ENCODE measurements at places on chromosomes 1 and 21.

- DNase-seq: no peak
These were observed 14.6 kb downstream of the AJAP1 start for GRCh38 chr1:4668743-4669700.

DNA sequence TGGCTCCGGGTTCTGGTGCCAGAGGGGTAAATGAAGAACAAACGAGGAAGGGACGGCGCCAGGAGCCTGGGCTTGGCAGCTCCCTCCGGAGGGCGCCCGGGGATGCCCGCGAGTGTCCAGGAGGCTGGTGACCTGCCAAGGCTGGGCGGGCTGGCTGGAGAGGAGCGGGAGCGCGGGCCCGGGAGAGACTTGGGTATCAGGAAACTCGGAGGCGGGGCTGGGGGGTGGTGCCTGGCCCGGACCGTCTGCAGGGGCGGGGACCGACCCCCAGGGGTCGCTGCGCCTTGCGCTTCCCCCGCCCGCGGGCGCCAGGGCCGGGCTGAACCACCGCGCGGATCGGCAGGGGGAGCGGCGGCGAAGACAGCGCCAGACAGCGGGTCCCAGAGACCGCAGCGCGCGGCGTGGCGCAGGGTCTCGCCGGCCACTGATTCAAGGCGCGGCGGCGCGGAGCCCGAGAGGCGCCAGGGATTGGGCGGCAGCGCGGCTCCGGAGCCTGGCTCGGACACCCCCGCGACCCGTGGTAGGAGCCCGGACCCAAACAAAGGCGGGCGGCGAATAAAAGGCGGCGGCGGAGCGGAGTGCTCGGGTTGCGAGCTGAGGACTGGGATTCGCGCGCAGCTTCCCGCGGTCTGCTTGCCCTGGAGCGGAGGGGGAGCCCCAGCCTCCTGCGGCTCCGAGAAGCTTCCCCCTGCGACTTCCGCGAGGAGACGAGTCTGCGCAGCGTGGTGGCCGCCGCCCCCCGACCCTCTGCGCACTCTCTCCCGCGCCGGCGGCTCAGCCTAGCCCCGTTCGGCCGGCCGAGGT, at the start of gene DISP3:
TSS of gene DISP3 (plus strand) at position 585 of the 804 bp plus-strand sequence. CDS start 21,838 bp downstream, outside the sequence.
- DNase-seq: peak; percentile 19

GRCh38 chr1:77120950-77121349, 98.3 kb downstream of the PIGK start:
- DNase-seq: no peak

- no peak for DNase-seq
These were observed 391.8 kb downstream of the CAMTA1 start for GRCh38 chr1:7177021-7177420.

GRCh38 chr1:223556414-223557129, 108.9 kb downstream of the CAPN8 start:
- DNase-seq: no peak

DNA sequence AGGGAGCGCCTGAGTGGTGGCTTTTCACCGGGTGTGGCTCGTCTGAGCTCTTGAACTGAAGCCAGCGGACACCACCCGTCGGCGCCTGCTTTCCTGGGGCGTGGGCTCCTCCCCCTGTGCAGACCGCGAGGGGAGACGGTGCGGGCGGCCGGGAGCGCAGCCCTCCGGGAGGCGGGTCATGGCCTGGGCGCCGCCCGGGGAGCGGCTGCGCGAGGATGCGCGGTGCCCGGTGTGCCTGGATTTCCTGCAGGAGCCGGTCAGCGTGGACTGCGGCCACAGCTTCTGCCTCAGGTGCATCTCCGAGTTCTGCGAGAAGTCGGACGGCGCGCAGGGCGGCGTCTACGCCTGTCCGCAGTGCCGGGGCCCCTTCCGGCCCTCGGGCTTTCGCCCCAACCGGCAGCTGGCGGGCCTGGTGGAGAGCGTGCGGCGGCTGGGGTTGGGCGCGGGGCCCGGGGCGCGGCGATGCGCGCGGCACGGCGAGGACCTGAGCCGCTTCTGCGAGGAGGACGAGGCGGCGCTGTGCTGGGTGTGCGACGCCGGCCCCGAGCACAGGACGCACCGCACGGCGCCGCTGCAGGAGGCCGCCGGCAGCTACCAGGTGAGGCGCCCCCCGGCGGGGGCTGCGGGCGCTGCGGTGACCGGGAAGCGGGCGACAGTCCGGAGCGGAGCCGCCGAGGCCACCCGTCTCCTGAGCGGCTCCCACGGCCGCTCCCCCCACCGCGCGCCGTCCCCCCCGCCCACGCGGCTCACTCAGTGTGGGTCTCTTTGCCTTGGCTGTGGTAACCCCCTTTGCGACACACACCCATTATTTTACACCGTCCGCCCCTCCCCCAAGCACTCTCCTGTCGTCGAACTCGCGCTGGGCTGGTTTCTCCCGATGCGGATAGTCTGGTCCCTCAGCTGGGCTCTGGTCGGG, at the start of gene TRIM58:
TSS of gene TRIM58 (plus strand) at position 119 of the 916 bp plus-strand sequence. CDS start at position 179, 60 bp downstream.
- DNase-seq: no peak

DNA sequence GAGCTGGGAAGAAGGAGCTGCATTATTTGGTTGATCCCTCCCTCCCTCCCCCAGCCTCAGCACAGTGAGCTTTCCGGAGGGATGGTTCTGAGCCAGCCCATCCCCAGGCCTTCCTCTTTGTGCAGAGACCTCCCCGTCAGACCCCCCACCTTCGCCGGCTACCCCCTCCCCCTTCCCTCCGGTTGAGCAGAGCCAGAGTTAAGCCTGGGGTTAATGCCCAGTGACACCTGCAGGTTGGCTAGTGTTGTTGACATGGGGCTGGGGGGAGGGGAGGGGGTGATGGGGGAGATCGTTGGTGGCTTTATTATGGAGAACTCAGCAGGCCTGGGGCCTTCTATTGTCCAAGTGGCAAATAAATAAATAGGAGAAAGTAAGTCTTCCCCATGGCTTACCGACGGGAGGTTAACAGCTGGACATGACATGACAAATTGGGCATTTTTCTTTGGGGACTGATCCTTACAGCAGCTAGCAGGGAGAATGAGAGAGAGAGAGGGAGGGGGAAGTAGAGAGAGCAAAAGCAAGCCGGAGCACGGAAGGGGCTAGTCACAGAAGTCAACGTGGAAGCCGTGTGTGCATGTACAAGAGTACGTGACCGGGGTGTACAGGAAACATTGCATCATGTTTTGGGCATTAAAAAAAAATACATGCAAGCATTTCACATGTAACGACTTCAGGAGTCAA, 131.1 kb downstream of the TMEM53 start:
- DNase-seq: no peak

DNA sequence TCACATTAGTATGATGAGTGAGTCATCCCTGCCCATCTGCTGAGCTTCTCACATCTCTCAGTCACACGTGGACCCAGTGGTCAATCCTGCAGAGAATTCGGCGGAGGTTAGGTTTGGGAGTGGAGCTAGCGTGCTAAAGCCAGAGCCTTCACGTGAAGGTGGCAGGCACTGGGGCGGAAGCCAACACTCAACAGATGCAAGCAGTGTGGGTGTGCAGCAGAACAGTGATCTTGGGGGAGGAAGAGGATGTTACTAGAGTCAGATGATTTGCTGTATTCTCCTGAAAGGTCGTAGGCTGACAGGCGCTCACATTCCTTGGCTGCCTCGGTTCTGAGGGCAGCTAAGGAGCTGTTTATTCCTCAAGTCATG, 6.7 kb downstream of the C1orf115 start:
- DNase-seq: no peak

- no peak for DNase-seq
These were observed 94.1 kb downstream of the ERG start for GRCh38 chr21:38404177-38404576.

DNA sequence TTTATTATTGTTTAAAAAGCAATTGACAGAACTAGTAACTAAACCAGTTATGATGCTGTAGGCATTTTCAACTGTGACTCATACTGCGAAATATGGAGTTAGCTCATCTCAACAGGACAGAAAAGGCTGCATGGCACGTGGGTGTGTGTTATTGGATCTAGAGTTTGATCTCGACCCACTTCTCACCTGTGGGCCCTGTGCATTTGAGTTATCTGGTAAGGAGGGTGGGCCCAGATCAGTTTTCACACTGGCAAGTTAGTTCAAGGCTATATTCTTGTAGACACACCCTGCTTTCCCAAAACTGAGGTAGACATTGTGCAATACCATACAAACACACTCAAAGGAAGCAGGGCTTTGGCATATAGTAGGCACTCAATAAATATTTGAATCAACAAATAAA, 71.3 kb upstream of the PRDX6 start:
- DNase-seq: peak; percentile 48

DNA sequence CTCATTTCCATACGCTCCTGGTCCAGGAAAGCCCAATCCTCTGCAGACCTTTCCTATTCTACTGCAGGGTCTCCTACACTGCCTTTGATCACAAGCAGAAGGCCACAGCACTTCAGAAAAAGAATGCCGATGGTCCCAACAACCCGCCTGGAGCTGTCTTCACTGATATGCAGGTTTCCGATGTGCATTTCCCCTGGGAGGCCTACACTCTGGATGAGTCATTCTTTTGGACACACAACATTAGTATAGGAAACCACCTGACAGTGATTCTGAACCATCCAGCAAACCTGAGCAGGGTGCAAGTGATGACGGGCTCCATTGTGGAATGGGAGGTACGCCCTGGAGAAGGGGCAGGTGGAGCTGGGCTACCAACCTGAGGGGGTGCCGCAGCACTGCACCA, 15.0 kb downstream of the PCAT6 start:
- no peak for DNase-seq

- no peak for DNase-seq
These were observed 3.9 kb upstream of the FAM151A start for GRCh38 chr1:54627196-54627595.

- no peak for DNase-seq
These were observed 501.4 kb upstream of the USP24 start for GRCh38 chr1:55716610-55717009.

GRCh38 chr1:206854401-206855129, 10.9 kb upstream of the IL20 start:
- no peak for DNase-seq

DNA sequence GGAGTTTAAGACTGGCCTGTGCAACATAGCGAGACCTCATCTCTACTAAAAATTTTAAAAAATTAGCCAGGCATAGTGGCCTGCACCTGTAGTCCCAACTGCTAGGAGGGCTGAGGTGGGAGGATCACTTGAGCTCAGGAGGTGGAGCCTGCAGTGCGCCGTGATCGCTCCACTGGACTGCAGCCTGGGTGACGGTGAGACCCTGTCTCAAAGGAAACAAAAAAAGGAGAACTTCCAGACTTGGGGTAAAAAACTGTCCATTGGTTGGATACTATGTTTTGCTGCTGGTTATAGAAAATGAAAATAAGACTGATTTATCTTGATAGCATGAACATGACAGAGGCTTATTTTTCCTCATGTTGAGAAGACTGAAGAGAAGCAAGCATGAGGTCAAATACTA, 79.4 kb downstream of the WDR4 start:
- DNase-seq: no peak

- no peak for DNase-seq
These were observed 42.7 kb downstream of the ATP5PF start for GRCh38 chr21:25691976-25692375.

- peak; percentile 34 for DNase-seq
These were observed 221.5 kb downstream of the GRIK1 start for GRCh38 chr21:29718081-29718815.

- no peak for DNase-seq
These were observed 54.4 kb upstream of the FAM89A start for GRCh38 chr1:231094421-231094820.

GRCh38 chr1:25198663-25199252, 33.5 kb downstream of the SYF2 start:
- DNase-seq: peak; percentile 36

DNA sequence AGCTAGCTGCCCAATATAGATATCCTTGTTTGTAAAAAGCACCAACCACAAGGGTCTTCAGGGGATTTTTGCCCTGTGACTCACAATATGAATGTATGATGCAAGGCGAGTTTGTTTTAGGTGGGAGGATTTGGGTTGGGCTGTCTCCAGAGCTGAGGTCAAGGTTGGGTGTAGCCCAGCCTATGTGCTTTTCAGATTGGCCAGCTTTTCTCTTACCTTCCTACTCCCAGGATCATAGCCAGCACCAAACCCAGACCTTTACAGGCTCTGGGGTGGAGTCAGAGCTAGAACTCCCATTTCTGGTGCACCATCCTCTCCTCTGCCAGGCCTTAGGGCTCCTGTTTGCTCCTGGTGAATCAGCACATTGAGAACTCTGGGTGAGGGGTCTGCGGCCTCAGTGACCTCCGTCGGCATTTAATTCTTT, 55.6 kb upstream of the GCLM start:
- DNase-seq: no peak

DNA sequence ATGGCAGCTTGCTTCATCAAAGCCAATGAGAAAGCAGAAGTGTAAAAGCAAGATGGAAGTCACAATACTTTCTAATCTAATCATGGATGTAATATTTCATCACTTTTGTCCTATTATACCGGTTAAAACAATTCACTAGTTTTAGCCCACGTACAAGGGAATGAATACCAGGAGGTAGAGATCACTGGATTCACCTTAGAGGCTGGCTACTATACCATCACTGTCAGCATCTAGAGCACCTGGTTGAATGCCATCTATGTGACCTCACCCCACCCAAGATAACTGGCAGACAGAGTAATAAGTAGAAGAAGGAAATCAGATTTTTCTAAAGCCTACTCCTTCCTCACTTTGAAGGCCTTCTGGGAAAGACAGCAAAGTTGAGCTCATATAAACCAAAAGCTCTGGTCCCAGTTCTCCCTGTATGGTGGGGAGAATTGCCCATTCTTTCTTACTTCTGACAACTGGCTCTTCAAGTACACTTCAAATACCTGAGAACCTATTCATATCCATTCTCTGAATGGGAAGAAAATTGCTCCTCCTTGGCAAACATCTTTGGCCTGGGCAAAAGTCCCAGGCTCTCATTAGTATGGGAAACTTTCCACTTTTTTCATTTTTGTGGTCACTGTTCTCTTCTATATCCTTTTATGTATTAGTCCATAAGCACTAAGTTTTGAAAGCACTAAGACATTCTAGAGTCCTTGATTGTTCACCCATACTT, 24.8 kb downstream of the HSD3B1 start:
- no peak for DNase-seq

DNA sequence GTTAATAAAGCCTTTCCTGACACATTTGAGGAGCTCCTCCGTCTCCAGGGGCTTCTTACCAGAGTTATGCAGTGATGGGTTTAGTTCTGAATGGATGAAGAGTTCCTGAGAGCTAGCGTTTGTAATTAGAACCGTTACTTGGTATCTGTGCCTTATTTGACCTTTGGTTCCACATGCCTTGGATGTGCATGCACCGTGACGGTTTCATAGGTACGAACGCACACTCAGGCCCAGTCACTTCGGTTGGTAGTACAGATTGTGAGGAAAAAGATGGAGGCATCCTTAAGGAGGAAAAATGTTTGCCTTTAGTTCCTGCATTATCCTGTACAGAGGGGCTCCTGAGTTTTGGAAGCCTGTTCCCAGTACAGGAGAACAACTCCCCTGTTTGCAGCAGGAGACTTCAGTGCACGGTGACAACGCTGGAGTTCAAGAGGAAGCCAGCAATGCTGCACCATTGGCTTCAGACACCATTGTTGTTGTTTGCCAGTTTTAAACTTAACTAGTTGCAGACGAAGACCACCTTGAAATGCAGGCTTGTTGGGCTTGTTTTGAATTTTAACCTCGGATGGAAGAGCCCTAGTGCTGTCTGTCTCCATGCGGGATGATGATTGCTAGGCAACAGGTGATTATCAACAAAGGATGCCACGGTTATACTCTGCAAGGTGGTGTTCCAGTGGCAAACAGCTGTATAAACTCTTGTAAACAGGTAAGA, 8.2 kb downstream of the RBM15 start:
- no peak for DNase-seq
